Activated naive CD8-positive, alpha-beta T cell treated with anti-CD3 and anti-CD28 coated beads, Interleukin-2, amount 10 ng/mL, durations not matched to agents 7 days and 5 days (primary cell): ENCODE measurements at places on chromosomes 16 and 17. TPM values are rescaled to one million over a fixed set of nuclear protein-coding genes. Genes with fewer than 3 reads are reported as not detected.

DNA sequence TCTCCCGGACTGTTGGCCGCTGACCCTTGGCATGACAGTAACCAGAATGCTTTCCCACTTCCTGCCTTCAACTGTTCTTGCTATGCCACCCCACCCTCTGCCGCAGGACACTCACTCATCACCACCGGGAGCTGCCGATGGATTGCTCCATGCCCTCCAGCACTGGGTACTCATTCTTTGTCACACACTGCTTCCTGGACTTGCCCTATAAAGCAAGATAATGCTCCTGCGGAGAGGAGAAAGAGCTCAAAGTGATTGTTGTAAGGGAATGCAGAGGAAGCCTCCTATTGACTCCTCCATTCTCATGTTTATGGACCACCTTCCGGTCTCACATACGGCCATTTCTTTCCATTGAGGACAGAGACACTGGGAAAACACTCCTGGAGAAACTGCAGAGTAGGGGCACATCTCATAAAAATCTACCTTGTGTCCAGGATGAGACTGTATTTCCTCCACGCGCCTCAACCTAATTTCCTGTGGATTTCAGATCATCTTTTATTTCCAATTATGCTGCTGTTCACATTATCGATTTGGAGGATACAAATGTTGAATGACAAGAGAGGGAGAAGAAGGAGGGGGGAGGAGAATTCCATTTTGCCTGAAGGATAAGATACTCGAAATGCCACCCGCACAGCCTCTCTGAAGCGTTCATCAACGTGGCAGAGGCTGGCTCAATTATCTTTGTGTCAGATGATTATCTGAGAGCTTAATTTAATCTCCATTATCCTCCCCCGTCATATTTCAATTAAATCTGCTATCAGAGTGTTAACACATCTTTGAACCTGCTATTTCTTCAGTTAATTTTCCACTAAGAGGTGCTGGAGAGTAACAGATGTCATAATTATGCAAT, 486.1 kb upstream of the SALL1 start:
- DNase-seq: no peak

GRCh38 chr16:88195269-88195705, 187.5 kb upstream of the ZNF469 start:
- DNase-seq: no peak

DNA sequence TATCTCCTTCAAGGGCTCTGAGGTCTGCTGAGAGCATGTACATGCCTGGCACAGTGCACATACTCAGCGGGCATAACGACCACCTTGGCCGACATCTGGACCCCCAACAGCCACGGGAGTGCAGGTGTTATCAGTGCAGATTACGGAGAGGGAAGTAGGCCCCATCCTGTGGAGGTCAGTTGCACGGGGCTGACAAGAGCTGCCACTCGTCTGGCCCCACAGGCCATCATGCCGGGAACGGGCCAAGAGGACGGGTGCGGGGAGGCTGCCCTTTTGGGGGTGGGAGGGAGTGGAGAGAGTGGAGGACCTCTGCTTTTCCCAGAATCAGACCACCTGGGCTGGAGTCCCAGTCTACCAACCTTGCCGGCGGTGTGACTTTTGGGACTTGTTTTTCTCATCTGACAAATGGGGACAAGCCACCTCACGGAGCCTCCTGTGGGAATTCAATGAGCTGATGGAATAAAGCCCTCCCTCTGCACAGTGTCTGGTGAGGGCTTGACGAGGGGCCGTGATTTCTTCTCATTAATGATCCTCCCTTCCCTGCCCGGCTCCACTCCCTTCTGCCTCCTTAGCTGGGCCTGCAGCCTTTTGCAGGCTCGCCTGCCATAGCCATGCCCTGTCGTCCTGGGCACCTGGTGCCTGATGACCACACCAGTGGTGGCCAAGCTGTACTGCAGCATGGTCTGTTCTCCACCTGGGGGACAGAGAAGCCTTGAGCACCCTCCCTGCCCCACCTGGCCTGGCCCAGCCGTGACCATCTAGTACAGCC, 4.6 kb downstream of the PRSS33 start:
- DNase-seq: peak; percentile 30

- DNase-seq: no peak
These were observed 31.0 kb upstream of the BHLHA9 start for GRCh38 chr17:1239210-1239609.

DNA sequence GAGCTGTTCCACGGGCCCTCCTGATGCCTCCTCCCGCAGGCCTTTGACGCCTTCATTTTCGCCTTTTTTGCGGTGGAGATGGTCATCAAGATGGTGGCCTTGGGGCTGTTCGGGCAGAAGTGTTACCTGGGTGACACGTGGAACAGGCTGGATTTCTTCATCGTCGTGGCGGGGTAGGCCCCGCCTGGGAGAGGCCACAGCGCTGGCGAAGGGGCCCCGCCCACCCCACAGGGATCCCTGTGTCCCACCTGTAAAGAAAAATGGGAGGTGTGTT, 29.7 kb downstream of the TPSG1 start:
- DNase-seq: no peak

DNA sequence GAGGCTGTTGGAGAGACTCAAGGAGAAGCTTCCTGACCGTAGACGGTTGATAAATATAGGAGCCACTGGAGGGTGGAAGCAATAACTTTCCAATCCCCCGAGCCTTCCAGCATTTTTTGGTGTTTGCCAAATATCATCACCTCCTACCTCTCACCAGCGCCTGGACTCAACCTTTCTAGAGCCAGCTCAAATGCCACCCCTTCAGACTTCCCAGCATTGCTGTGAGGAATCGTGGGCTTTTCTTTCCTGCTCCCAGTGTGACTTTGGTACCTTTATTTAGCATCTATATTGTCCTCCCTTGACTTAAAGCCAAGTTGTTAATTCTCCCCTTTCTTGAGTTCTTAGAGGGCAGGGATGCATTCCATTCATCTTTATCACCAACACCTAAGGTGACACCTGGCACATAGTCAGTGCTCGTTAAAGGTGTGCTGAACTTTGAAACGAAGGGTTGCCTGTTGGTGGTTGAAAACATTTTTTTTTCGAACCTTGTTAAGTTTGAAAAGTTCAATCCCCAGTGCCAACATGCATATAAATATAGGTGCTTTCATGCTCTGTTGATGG, 35.3 kb upstream of the CCR7 start:
- no peak for DNase-seq

DNA sequence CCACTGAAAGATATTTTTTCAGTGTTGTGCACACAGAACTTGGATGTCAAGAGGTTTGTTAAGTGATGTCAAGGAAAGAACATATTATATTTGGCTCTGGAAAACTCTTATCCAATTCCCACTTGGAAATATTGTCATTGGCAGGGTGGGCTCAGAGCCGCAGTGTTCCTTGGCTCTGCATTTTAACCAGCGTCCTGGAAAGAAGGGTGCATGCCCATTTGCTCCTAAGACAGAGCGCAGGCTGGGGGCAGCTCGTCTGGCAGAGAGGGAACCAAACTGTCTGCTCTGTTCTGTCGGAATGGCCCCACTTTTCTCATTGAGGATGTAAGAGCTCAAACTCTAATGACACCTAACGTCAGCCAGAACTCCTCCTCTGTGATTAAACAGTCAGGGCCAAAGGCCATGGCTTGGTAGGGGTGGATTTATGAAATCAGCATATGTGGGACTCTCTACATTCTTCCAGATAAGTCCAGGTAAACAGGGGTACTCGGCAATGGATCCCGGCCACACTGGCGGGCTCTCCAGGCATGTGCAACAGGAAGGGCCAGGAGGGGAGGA, 18.0 kb downstream of the SLC47A1 start:
- no peak for DNase-seq

- DNase-seq: no peak
These were observed 2.5 kb upstream of the JMJD8 start for GRCh38 chr16:686459-687260.

DNA sequence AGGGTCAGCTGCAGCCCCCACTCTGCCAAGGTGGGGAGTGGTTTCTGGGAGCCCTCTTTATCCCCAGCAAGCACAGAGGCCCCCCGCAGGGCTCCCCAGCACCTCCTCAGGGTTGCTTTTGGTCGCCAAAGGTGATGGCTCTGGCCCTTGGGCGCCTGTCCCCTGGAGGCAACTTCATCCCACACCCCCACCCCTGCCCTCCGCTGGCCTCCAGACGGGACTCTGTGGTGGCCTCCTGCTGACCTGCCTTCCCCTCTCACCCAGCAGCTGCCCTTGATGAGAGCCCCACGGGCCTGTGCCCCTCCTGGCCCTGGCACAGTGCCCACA, 7.8 kb upstream of the RHOT2 start:
- no peak for DNase-seq

DNA sequence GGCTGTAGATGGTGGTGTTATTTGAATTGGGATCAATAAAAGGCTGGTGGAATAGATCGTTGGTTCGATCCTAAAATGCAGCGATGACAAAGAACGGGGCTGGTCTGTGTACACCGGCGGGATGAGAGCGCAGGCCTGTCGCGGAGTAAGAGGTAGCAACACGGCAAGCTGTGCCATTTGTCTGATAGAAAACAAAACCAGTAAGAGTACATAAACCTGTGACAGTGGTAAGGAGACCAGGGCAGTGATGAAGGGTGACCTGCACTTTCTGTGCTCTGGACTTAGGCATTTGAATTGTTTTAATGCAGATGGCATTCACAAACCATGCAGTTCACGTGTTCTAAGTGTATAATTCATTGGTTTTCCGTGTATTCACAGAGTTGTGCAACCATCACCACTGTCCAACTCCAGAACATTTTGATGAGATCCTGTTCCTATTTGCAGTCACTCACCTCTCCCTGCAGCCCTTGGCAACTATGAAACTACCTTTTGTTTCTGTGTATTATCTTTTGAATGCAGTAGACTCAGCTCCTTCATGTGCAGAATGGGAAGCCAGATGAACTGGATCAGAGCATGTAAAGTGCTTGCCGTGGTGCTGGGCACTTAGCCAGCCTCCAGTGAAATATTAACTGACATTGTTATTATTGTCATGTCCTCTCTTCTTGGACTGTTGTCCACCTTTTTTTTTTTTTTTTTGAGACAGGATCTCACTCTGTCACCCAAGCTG, 286.1 kb downstream of the SNX29 start:
- DNase-seq: no peak

- no peak for DNase-seq
These were observed 394.1 kb upstream of the TNRC6C start for GRCh38 chr17:77564278-77564920.

DNA sequence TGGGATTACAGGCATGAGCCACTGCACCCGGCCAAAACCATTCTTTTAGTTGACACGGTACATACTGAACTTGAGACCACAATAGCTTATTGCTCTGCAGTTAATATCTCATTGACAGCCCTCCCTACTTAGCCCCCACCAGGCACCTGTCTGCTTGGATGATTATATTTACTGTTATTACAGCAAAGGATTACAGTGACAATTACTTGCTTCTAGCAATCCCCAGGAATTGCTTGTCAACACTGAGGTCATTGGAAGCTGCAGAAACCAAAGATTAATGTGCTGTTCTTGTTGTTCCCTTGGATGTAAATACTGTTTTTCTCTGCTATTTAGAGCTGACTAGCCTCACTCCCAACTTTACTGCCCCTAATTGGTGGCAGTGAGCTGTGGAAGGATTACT, 211.2 kb downstream of the LGALS9B start:
- no peak for DNase-seq

DNA sequence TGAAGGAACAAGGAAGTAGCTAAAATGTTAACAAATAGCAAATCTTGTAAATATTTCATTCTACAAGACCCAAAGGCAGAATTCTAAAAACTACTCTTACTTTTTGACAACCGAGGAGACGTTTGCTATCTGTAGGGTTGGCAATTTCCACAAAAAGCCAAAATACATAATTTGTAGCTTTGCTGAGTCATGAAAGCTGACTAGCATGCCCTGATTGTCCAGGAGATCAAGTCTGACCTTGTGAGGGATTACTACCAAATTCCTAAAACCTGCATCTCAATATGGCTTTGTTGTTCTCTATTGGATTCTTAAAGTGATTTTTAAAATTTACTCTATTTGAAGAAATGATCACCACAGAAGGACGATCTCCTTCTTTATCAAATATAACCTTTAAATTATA, 10.8 kb downstream of the DNAJA2 start:
- no peak for DNase-seq

- no peak for DNase-seq
These were observed 327.9 kb upstream of the SOX9 start for GRCh38 chr17:71792966-71793365.

DNA sequence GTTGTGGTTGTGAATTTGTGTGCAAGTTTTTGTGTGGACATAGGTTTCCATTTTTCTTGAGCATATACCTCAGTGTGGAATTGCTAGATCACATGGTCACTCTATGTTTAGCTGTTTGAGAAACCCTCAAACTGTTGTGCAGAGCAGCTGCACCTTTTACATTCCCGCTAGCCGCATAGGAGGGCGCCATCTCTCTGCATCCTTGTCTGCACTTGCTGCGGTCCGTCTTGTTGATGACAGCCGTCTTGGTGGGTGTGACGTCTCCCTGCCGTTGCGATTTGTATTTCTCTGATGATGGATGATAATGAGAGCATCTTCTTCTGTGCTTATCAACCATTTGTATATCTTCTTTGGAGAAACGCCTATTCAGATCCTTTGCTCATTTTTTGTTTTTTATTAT, 25.1 kb upstream of the IL17C start:
- no peak for DNase-seq

DNA sequence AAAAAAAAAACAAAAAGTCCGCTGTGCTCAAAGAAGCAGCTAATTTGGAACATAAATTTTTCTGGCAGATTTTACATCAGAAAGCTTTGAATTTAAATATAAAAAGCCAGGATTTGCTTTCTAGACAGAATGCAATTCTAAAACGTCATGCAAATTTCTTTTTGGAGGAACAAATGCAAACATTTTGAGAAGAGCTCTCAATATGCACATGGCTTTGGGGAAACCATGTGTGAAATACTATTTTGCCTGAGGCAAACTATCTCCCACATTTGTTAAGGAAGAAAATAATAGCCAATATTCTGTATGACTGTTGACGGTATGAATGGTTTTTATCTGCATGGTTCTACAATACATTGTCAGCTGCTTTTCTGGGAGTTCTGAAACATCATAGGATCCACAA, 320.0 kb upstream of the PSMD7 start:
- no peak for DNase-seq

DNA sequence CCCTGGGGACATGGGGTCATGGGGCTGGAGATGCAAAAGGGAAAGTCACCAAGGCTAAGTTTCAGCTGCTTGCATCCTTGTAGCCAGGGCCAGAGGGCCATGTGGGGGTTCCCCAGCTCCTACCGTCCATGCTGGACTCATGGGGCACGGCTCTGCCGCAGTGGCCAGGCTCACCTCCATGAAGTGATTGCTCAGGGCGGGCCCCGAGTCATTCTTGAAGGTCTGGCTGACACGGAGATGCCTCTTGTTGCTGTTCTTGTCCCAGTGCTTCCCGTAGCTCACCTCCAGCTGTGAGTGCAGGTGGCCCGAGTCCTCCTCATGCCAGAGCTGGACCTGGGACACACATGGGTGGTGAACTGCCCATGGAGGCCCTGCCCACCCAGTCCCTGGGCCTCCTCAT, 114.5 kb downstream of the RMI2 start:
- no peak for DNase-seq

Gene RNF135
- total RNA-seq: 8.7 TPM

Gene WFDC1
- not detected for total RNA-seq

Gene SMPD3
- total RNA-seq: 16.0 TPM

Gene GPR139
- total RNA-seq: not detected

Gene CDRT15
- total RNA-seq: not detected
